ENCODE measurements at places on chromosomes 12 and 14.

- no peak for DNase-seq
Observed at GRCh38 chr12:104166465-104166864, 28.5 kb upstream of the NFYB start.

DNA sequence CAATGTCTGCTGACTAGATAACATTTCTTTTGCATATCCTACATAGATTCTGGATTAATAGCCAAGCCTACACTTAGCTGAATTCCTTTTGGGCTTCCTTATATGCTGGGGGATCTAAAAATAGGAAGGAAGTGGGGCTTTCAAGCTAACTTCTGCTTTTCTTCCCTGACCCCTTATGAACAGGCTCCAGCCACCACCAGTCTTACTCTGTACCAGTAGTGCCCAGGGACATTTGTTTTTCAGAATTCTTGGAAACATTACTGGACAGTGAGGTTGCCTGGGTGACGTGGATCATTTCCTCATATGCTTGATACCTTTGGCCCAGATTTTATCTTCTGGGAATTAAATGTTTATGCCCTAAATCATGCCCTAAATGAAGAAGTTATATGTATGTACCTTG is 55.9 kb upstream of the SRRM4 start:
- no peak for DNase-seq

- DNase-seq = no peak
Observed at GRCh38 chr12:29599381-29599780, 101.9 kb upstream of the OVCH1 start.

- no peak for DNase-seq
Observed at GRCh38 chr14:93212432-93212831, 5.4 kb downstream of the UBR7 start.

DNA sequence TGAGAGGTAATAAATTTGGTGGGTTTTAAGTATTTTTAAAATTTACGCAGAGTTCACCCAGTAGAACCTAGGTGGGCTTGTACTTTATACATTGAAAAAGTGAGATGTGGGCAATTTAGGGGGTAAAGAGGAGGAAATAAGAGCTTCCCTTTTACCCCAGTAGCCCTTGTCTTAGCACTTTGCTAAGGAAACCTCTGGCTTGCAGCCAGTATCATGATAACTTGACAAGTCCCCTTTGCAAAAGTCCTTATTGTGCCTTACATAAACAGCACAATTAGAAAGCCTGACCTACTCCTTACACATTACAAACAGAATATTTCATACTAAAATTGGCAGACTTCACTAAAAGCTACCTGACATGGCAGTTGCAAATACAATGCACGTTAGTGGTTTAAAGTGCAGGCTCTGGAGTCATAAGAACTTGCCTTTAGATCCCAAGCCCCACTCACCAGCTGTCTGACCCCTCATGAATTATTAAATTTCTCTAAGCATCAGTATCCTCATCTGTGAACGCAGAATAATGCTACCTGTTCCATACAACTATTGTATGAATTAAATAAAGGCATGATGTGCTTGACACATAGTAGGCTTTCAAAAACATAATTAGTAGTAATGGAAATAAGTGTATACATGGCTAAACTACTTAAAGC is 53.2 kb upstream of the NELL2 start:
- no peak for DNase-seq

DNA sequence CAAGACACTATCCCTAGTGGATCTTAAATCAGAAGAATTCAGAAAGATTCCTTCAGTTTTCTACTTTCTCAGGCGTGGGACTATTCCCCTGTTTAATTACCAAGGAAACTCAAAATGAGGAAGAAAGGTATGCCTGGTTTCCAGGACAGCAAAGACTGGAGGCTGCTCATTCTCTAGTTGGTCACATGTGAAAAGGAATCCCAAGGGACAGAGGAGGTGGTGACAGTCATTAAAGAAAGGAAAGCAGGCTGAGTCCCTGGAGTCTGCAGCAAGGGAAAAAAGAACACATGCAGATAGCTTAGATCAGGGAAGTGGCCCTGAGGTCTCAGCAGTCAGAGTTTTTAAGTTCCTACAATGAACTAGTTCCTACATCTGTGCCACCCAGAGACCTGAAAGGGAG is 165.4 kb upstream of the CCDC198 start:
- DNase-seq = no peak

- no peak for DNase-seq
Observed at GRCh38 chr12:43957732-43958372, 122.0 kb downstream of the TMEM117 start.

- no peak for DNase-seq
Observed at GRCh38 chr12:104304261-104305009, 896 bp downstream of the EID3 start.

GRCh38 chr14:102729268-102729667 is 48.0 kb upstream of the TRAF3 start:
- DNase-seq = no peak

GRCh38 chr12:74537126-74537706 is 419 bp upstream of the ATXN7L3B start:
- DNase-seq = no peak

DNA sequence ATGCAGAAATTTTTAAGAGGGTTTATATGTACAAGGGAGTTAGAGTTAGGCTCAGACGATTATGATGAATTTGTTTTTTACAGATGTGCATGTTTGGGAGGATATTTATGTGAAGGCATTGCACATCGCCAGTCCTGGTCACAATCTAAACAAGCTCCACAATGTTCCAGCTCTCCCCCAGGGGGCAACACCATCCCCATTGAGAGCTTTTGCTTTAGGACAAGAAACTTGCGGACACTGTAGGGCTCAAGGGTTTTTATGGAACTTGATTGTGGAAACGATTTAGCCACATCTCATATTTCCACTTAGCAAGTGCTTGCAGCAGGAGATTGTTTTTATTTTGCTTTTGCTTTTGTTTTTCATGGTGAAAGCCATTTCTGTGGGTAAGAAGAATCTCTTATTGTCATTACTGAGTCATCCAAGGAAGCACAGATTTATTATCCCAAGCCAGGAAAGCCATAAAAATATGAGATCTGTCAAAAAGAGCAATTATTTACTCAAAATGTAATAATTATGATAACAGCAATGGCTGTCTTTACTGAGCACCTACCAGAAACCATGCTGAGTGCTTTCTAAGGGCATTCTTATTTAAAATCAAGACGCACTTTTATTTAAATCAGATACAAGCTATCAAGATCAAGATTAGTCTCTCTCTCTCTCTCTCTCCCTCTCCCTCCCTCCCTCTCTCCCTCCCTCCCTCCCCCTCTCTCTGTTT is 276.7 kb upstream of the SRRM4 start:
- DNase-seq = no peak

DNA sequence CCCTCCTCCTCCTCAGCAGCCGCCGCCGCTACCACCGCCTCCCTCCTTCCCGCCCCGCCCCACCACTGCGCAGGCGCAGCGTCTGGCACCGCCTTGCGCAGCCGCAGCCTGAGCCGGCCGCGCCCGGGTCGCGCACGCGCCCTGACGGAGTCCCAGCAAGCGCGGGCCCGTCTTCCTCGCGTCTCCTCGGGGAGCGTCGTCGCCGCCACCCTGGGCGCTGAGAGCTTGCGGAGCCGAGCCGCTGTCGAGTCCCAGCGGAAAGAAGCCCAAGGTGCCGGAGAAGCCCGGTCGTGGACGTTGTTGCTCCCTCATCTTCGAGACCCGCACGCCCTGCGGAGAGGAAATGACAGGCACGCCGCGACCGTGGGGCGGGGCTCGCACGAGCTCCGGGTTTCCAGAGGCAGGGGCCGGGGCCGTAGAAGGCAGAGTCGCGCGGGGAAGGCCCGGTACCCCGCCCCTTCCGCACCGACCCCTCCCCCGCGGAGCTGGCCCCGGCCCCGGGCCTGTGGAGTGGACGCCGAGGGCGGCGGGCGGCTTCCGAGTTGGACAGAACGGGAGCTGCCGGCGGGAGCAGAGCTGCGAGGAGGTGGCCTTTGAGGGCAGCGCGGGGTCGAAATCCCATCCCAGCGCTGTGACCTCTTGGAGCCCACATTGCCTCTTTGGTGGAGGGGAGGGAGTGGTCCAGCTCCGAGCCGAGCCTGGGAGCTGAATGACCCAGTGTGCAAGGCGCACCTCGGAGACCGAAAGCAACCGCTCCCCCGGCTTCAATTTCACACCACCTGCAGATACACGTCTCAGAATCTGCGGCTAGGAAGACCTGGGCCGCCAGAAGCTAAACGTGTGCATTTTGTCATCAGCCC is 469 bp upstream of the RAB35 start:
- DNase-seq = peak; percentile 95

- no peak for DNase-seq
Observed at GRCh38 chr14:99164712-99165111, 107.3 kb downstream of the BCL11B start.

DNA sequence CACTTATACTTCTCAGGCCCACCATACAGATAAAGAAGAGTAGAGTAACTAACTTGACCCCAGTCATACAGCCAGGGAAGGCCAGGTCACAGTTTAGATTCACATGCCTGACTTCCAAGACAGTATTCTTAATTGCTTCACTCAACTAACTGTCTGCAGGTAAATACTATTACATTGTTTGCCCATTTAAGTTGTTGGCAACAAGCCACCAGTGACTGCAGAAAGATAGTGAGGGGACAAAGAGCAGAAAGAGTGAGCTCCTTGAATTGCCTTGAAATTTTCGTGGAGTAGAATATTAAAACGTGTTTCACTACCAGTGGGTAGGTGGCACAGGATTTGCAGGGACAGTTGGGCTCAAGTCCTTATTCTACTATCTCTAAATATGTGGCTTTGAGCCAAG is 146.3 kb upstream of the RMST start:
- DNase-seq = no peak

Measured in stimulated activated CD4-positive, alpha-beta T cell treated with anti-CD3 and anti-CD28 coated beads, Interleukin-1b, Interleukin-23, amount 100 ng/mL, for 24 hours (primary cell).